Ammon's horn (tissue), 1 donor: ENCODE measurements at places on chromosomes 3 and 15.

- DNase-seq = no peak
Measured at GRCh38 chr3:157113832-157114505, 46.0 kb downstream of the CCNL1 start.

DNA sequence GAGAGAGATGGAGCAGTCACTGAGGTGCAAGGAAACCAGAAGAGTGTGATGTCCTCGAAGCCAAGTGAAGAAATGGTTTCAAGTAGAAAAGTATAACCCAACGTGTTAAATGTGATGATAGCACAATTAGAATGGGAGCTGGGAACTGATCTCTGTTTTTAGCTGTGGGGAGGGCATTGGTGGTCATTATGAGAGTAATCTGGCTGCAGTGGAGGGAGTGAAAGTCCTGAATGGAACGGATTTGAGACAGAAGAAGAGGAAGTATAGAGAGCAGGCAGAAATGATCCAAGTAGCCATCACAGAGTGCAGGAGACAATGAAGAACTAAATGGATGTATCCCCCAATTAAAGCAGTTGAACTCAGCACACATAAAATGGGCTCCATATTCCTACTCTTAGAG lies 235.3 kb downstream of the IGSF11 start:
- DNase-seq = no peak

DNA sequence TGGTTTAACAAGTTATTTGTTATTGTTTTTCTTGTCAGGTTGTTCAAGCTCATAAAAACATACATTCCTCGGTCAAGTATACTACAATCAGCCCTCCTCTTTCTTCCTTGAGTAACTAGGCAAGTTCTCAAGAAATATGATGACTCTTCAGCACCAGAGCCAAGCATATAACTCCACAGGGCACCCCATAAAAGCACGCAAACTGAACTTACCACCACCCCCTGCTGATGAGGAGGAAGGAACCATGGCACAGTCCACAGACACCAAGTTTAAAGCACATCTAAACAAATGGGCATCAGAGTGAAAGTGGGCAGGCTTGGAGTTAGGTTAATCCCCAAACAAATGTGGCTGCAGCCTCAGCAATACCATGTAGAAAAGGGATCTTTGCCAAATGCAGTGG lies 5.3 kb downstream of the IP6K2 start:
- DNase-seq = no peak

GRCh38 chr3:64623125-64623524 lies 64.7 kb downstream of the ADAMTS9 start:
- DNase-seq = no peak

DNA sequence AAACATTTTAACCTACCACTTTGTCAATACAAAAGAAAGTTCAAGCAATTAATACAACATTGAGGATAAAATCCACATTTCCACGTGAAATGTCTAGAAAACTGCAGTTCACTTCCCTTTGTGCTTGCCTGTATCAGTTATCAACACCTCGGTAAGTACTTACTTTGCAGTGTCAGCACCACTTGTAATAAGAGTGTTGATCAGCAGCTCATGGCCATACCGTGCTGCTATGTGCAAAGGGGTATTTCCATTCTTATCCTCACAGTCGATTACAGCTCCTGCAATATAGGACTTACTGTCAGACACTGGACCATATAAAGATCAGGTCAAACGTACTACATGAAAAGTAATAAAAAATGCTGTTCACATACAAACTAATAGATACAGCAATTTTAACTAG lies 84.4 kb downstream of the ANKRD28 start:
- no peak for DNase-seq
